Fibroblast of skin of right biceps (primary cell): ENCODE measurements at places on chromosomes 4 and X.

DNA sequence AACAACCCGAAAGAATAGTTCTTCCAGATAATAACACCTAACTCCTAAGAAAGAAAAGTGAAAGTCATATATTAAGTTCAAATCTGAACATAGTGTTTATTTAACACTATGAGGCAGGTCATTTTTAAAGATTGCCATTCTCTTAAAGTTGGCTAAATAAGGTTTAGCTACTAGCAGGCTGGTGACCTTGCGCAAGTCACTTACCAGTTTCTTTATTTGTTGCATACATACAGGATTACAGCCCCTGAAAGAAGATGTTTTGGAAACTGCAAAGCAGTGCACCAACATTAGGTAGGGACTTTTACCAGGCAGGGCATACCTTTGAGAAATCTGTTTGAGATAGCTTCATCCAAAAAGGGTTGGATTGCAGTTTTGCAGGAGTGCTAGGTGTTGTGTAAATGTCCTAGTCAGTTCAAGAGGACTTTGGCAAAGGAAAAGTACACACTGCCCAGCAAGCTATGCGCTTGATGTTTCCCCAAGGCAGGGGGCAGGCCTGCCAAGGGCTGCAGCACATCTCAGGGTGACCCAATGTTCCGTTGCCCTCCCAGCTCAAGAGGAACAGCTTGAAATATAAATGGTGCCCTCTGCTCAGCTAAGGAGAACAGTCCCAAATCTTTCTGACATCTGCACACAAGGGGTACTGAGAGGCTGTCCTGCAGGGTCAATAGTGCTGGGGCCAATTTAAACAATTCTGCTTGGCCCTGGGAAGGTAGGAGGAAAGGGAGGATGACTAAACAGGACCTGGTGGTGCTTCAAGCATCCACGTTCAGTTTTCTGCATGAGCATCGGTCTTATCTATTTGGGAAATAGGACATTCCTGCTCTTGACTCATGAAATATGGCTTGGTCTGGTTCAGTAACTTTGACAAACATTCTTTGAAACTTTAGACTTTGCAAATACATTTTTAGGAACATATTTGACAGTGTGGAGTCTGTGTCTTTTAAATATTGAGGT, 130.8 kb downstream of the COL4A6 start:
- DNase-seq, result no peak

DNA sequence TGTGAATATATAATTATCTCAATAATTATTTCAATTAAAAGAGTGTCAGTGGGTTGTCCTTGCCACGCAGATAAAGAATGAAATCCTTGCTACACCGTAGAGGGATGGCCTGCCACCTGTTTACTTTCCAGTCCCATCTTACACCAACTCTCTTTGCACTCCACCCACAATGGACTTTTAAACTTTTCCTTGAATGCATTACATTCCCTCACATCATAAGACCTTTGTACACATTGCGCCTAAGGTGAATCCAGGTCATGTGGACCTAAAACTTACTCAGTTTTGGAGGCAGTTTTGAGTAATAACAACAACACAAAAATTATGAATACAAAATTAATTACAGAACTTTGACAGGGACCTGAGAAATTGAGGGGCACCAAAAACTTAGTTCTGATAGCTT, 78.7 kb upstream of the PDE5A start:
- no peak for DNase-seq

DNA sequence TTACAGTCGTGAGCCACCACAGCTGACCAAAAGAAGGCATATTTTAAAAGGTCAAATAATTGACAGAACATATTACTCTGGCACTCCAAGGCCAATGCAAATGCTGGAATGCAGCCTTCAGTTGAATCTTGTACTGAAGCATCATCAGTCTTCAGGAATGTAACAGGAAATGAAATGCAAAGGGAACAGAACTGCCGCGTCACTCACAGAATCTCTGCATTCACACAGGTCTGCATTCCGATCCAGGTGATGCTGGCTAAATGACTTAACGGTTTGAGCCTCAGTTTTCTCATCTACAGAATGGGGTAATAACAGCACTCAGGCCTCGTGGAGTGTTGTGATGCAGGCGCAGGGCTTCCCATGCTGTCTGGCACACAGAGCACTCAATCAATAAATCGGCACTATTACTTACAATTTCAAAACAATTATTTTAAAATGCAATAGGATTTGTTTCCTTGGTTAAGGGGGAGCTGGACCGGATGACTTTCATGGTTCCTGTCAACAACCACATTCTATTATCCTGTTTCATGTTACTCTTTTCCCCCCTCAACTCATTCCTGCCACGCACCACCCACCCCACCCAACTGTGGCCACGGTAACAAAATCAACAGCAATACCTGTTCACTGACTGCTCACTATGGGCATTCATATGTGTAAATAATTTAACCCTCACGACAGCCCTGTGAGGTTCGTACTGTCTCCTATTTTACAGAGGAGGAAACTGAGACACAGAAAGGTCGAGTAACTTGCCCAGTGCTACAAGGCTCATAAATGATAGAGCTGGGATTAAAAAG, 32.4 kb downstream of the IGFBP7 start:
- DNase-seq, result peak; percentile 93

GRCh38 chr4:184111233-184111832, 106.3 kb downstream of the ENPP6 start:
- DNase-seq, result no peak

DNA sequence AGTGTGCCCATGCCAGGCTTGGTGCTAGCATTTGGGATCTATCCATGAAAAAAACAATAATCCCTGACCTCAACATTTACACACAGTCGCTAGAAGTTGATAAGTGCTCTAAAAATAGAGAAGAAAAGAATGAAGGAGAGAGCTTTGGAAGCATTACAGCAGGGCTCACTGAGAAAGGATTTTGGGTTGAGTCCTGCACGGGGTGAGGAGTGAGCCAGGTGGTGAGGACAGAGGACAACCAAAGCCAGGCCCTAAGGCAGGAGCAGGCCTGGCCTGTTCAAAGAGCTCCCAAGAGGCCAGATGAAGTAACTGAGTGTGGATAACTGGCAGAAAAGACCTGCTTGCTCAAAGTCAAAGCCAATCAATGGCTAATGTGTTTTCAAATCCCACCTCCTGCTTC, 20.7 kb upstream of the PROM1 start:
- DNase-seq, result no peak

GRCh38 chr4:174316546-174316945, 32.8 kb downstream of the CEP44 start:
- no peak for DNase-seq

- no peak for DNase-seq
Measured at GRCh38 chr4:183035726-183036415, 63.2 kb upstream of the WWC2 start.

GRCh38 chr4:10738826-10739489, 54.4 kb upstream of the CLNK start:
- peak; percentile 28 for DNase-seq
